Cortex of kidney (tissue), 1 donor: ENCODE measurements at places on chromosomes 3 and 15.

GRCh38 chr3:145798696-145799537, 362.1 kb downstream of the PLOD2 start:
- no peak for DNase-seq

DNA sequence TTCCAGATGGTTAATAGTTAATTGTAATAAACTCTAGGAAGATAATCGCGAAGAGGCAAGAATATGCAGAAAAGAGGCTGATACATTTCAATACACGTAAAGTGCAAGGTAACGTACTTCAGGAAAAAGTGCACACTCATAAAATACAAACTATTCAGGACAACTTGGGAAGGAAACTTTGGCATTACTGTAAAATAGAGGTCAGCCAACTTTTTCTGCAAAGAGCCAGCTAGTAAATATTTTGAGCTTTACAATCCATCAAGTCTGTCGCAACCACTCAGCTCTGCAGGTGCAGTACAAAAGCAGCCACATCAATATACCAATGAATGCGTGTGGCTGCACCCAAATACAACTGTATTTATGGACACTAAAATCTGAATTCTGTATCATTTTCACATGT, 51.6 kb upstream of the THUMPD3 start:
- no peak for DNase-seq

DNA sequence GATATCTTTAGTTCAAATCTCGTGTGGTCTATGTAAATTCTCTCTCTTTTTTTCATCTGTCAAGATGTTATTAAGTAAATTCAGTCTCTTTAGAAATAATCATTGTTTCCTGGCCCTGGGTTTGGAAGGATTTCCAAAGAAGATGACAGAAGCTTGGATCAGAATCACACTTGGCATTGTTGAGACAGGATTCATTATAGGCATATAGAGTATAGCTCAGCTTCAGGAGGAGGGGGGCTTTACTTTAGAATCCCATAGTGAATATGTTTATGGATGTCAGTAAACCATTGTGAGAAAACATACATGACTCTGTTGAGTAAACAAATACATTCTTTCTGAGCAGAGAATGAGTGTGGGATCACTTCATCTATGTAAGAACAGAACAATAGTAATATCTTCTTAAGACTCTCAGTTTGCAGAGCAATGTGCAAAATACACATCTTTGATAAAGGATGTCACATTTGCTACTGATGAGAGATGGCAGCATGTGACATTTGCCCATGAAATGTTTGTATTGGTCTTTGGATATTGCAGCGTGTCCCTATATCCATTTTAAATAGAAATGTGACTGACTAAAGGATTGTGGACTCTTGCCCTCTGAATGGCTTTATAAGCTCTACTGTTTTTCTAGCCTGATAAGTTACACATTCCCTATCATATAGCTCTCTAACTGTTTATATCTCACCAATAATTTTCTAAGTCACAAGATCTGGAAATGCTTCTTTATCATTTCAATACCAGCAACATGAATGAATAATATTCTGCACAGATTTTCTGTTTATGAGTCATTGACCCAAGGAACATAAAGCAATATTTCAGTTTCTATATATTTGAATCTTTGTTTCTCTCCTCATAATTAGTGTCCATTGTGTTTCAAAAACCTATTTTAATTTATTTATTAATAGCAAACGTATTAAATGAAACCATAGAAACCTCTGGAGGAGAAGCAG, 95.6 kb upstream of the THRB start:
- no peak for DNase-seq

- no peak for DNase-seq
Observed at GRCh38 chr15:60184579-60184978, 180.5 kb downstream of the FOXB1 start.

- DNase-seq, result no peak
Observed at GRCh38 chr3:26668696-26669095, 46.1 kb downstream of the LRRC3B start.

DNA sequence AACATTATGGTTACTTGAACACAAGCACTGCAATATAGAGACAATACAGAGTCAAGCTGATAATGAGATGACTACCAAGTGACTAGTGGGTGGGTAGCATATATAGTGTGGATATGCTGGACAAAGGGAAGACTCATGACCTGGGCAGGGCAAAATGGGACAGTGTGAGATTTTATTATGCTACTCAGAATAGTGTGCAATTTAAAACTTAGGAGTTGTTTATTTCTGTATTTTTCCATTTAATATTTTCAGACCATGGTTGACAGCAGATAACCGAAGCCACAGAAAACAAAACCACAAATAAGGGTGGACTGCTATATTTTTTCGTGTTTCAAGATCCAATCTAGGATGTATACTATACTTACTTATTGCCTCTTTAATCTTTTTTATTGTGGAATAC, 19.6 kb downstream of the GALK2 start:
- no peak for DNase-seq

GRCh38 chr15:67009576-67010569, 55.5 kb upstream of the SMAD3 start:
- no peak for DNase-seq

- no peak for DNase-seq
Observed at GRCh38 chr3:117282566-117282965, 573.0 kb downstream of the TUSC7 start.

- no peak for DNase-seq
Observed at GRCh38 chr15:59406446-59406845, 31.5 kb upstream of the FAM81A start.

- DNase-seq, result no peak
Observed at GRCh38 chr15:93417156-93417555, 328.1 kb upstream of the RGMA start.

DNA sequence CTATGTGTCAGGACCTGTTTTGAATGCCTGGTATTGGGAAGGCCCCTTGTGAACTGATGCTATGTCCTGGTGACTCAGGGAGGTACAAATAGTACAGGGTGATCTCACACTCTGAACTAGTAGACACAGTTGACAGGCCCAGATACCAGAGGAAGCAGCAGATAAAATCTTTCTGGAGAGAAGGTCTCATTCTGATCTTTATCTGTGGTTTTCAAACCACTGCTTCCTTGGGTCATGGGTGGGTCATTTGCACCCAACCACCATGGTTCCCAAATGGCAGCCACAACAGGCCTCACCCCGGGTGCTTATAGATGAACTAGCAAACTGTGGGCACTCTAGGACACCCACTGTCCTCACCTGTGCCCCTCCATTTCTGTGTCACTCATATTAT, 43.4 kb downstream of the PXYLP1 start:
- no peak for DNase-seq

DNA sequence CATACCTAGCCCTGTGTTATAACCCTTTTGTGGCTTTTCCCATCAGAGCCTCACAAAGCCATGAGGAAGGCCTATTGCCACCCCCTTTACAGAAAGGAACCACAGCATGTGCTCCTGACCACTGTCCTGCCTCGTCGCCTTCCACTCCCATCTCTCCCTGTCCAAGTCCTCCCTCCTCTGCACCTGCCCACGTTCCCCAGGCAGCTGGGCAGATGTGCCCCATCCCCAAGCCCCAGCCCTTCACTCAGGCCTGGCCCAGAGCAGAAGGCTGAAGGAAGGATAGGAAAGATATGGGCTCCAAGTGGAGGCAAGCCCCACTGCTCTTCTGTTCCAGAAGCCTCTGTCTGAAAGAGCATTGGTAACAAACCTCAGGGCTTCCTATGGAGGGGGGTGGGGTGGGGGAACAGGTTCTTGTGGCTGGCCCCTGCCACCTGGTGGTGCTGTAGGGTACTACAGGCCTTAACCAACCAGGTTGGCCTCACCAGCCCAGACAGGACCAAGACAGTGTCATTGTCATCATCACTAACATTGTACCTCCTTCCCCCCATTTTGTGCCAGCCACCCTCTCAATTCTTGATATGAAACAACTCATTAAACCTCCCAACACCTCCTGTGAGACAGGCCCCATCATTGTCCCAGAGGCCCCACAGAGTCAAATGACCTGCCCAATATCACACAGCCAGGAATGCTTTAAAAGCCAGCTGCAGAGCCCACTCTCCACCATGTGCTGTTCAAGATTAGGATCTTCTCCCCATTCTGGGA, 10.0 kb downstream of the POC1A start:
- DNase-seq, result no peak

DNA sequence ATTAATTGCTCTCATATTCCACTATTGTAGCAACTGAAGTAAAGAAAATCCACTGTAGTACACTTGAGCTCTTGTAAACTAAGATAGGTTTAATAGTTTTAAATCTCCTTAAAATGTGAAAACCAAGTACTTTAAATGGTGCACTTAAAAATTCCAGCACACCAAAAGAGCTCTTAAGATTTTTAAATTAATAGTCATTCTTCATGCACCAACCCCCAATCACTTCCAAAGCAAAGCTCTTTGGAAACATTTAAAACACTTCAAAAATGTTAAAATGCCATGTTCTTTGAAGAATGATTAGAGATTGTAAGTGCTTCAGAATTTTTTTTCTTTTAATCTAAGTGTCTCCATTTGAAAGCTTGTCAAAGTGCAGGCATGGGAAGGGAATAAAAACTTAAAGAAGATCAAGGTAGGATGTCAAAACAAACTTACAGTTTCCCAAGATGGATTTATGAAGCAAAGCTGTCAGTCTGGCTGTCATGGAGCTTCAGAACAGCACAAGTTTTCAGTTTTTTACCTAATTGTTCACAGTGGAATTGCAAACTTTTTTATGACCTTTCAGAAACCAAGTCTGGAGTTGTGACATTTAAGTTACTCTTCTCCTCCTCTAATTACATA, 84.3 kb downstream of the ARPP21 start:
- no peak for DNase-seq
